ENCODE measurements at places on chromosomes 7 and 10. TPM values are rescaled to one million over a fixed set of nuclear protein-coding genes. Genes with fewer than 3 reads are reported as not detected.

Gene CDC14C
- not detected for polyA plus RNA-seq

Gene SMARCD3
- 180 TPM for polyA plus RNA-seq

Gene MYL10
- 9.0 TPM for polyA plus RNA-seq

Gene CUBN
- polyA plus RNA-seq = 3.3 TPM

Gene CPA4
- polyA plus RNA-seq = 1.9 TPM

Gene PSD
- polyA plus RNA-seq = 4.9 TPM

Gene VGF
- not detected for polyA plus RNA-seq

Gene KLF14
- polyA plus RNA-seq = 1.5 TPM

GRCh38 chr10:130040817-130041330, 69.8 kb downstream of the C10orf143 start:
- no peak for DNase-seq

GRCh38 chr7:114293289-114294012, 121.2 kb upstream of the FOXP2 start:
- no peak for DNase-seq

- no peak for DNase-seq
Measured at GRCh38 chr7:69599955-69600709, 1.9 kb downstream of the AUTS2 start.

DNA sequence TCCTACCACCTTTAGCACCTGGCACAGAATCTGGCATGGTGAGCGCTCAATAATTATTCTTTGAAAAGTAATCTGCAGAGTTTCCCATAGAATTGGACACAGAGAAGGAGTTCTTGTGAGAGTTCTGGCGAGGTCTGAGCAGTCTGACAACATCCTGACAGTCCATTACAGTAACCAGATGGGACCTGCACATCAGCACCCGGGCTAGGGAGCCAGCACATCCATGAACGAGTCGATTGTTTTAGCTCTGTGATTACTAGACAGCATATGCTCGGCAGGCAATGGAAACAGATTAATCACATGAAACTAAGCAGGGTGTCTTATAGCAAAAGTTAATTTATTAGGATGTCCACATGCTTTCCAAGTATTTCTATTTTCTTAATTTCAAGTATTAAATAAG, 96.7 kb downstream of the SEMA3D start:
- DNase-seq = no peak

DNA sequence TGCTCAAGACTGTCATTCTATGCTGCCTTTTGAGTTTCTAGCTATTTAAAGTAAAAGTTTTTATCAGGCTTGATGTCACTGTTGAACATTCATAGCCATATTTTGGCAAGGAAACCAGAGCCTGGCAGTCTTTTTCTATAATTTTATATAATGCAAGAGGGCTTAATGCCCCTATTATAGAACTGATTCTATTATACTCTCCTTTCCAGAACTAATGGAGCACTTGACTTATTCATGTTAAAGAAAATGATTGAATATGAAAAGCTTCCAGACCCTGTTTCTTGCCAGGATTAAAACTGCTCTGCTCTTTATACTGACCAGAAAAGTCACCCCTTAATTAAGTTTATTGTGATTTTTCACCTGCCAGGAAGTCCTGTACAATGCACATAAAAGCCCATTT, 337.6 kb upstream of the CHRM2 start:
- DNase-seq = no peak

GRCh38 chr7:130941322-130942210, 207.6 kb upstream of the KLF14 start:
- peak; percentile 70 for DNase-seq

- no peak for DNase-seq
Measured at GRCh38 chr10:8513155-8514147, 459.0 kb downstream of the GATA3 start.

DNA sequence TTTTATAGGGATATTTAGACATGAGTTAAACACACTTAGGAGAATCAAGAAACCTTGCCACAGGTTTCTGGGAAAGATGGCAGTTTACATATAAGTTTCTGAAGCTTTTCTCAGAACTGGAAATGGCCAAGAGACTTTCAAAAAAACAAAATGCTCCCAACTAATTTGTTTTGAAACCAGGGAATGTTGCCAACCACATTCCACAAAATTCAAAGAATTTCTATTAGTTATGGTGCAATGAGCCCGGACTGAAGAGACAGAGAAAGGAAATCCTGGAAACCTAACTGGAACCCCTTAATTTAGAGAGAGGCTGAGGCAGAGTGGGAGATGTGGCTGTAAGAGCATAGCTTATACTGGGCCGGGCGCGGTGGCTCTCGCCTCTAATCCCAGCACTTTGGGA, 128.5 kb downstream of the PTEN start:
- no peak for DNase-seq

GRCh38 chr7:124912972-124913371, 16.7 kb downstream of the POT1 start:
- DNase-seq = no peak
